ENCODE measurements at places on chromosomes 11 and 22.

DNA sequence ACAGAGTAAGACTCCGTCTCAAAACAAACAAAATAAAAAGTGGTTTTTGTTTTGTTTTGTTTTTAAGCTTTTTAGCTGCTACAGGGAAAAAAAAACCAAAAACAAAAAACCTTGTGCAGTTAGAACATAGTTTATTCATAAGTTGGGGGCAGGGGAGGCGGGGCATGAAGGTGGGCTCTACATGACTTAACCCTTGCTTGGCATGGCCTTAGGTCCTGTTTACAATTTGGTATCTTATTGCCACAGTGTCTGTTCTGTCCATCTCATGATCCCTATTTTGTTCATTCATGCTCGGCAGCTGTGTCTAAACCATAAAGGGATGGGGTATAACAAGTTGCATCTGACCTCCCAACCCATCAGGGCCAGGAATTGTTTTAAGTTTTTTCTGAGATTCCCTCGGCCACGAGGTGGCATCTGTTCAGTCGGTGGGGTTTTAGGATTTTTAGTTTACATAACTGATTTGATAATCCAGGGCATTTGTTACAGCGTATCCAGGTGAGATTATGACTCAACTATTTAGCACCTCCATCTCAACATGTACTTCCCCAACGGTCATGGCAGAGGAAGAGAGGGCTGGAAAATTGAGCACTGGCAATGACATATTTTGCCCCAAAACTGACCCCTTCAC lies 6.9 kb downstream of the AP5B1 start:
- no peak for DNase-seq

GRCh38 chr22:24376586-24376985 lies 50.8 kb upstream of the ADORA2A start:
- no peak for DNase-seq

DNA sequence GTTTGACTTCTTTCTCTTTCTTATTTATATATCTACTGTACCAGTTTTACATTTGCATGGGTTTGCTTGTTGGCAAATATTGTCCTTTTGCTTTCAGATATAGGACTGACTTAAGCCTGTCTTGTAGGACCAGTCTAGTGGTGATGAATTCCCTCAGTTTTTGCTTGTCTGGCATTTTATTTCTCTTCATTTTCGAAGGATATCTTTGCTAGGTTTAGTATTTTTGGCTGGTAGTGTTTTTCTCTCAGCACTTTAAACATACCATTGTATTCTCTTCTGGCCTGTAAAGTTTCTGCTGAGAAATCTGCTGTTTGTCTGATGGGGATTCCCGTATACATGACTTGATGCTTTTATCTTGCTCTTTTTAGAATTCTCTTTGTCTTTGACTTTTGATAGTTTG lies 14.2 kb upstream of the ZBED5 start:
- DNase-seq = no peak

DNA sequence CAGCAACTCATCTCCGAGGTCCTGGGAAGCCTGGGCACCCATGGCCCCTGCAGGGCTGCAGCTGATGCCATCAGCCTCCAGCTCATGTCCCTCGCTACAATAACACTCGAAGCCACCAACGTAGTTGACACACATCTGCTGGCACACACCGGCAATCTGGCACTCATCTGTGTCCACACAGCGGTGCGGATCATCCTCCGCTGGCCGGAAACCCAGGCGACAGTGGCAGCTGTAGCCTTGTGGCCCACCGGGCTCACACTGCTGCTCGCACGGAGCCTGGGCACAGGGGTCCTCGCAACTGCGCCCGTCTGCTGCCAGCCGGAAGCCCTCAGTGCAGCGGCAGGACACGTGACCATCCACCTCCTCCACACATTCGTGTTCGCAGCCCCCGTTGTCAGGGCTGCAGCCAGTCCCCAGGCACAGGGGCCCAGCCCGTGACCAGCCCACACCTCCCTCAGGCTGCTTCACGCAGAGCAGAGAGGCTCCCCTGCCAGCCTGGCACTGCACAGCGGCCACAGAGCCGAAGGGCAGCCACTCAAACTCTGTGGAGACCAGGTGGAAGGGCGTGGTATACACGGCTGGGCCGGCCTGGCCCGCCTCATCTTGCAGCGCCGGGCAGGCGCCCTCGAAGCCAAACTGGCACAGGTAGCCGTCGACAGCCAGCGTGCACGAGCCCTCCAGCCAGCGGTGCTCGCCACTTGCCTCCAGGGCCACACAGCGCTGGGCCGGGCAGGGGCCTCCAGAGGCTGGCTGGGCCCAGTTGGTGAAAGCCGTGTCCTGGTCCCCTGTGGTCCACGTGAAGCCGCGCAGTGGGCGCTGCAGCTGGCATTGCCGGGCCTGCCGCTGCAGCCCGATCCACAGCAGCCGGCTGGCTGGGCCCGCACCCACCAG lies 678 bp downstream of the CD248 start:
- DNase-seq = no peak

DNA sequence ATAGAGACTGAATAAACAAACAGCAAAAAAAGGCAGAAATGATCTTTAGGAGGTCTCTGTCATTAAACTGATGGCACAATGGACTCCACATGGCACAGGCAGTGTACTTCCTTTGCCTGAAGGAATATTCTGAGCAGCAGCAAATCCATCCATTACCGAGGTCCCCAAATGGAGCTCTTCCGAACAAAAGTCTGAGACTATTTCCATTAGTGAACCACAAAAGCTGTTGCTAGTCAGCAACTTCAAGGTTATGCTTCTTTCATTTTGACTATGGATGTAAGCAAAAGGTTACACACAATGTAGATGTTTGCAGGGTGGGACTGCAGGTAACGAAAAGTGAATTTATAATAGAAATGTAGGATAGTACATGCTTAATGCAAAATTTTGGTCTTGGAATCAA lies 14.5 kb downstream of the NARS2 start:
- DNase-seq = no peak

- no peak for DNase-seq
Measured at GRCh38 chr11:86058360-86058759, 10.5 kb downstream of the PICALM start.

DNA sequence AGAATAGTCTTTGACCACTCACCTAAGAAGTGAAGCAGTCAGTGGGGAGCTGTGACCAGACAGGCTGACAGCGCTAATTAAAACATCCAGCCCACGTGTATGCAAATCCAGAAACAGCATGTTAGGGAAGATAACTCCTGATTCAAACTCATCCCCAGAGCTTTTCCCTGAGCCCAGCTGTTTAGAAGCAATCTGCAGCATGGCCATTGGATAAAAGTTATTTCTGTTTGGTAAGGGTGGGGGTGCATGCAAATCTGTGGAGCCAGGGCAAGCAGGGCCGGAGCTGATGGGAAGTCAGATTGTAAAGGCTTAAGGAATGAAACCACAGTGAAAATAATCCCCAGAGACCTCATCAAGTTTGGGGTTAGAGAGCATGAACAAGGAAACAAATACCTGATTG lies 247.9 kb upstream of the KIRREL3 start:
- DNase-seq = no peak

DNA sequence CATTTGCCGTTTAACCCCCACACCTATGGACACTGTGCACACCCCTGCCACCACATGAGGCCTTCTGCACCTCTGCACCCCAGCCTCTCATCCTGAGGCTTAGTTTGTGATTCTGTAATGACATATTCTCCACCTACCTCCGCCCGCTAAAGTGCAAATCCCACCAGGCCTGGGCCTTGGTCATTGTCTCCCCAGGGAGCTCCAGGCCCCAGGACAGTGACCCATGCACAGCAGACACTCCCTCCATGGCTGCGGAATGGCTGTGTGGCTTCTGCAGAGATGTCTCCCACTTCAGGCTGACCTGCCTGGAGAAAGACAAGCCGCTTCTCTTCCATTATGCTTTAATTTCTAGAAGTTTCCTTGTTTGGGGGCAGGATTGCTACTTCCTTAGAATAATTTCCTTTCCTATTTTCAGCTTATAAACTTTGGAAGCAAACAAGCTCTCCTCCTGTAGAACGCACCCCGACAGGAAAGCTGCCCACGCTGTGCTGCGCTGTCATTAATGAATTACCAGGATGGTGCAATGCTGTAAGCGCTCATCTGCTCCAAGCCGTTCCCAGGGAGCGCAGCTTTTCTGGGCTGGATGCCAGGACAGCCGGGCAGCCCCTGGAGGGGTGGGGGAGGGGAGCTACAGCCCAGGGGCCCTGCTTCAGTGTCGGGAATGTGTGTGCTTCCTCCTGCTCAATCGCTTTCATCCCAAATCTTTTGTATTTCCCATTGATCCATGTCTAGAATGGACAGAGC lies 618.0 kb downstream of the BRD1 start:
- no peak for DNase-seq

DNA sequence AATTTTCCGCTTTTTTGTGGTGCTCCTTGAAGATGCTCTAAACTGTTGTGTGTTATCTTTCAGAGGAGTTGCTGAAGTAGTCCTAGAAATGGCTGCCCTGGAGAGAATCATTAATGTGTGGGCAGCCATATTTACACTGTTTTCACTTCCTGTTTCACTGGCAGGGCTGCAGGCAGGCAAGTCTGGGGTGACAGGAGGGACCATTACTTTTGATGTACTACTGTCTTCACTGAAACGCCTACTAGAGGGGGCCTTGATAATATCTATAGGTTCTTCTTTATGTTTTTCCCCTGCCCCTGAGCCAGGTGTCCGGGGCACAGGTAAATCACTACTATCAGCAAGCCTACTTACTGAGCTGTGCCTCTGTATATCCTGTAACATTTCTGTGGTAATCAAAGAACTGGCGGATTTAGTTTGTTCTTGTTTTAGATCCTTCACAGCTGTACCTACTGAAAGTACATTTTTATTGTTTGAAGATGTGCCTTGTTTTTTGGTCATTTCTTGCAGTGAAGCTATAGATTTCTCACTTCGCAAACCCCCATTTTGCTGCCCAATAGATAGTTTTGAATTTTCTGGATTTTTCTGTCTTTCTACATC lies 39.7 kb downstream of the ACAT1 start:
- no peak for DNase-seq

DNA sequence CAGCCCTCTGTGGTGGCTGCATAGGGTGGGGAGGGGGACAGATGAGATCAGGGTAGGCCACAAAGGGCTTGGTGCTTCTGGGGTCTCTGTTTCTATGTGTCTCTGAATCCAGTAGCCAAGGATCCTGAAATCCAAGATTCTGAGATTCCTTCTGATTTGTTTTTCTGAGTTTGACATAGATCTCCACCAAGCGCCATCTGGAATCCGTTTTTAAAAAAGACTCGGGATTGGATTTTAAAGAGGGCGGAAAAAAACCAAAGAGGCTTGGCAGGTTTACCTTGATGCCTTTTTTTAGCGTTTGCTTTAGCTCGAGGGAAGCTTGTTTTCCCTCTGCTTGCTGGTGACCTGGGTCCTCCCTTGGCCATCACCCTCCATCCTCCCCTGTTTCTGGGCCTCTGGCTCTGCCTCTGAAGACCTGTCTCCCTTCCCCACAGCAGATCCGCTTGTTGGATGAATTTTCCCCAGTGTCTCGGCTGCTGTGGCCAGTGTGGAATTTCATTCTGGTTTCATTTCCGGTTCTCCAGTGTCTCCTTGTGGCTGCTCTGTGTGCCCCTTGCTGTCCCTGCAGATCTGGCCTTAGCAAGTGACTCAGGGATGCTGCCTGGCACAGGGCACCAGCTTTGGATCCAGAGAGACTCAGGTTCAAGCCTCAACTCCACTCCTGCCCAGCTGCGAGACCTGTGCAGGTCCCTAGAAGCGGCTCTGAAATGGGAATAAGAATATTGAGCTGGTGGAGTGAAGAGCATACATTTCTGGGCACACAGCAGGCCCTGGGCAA lies 15.1 kb downstream of the SYNGR1 start:
- no peak for DNase-seq

DNA sequence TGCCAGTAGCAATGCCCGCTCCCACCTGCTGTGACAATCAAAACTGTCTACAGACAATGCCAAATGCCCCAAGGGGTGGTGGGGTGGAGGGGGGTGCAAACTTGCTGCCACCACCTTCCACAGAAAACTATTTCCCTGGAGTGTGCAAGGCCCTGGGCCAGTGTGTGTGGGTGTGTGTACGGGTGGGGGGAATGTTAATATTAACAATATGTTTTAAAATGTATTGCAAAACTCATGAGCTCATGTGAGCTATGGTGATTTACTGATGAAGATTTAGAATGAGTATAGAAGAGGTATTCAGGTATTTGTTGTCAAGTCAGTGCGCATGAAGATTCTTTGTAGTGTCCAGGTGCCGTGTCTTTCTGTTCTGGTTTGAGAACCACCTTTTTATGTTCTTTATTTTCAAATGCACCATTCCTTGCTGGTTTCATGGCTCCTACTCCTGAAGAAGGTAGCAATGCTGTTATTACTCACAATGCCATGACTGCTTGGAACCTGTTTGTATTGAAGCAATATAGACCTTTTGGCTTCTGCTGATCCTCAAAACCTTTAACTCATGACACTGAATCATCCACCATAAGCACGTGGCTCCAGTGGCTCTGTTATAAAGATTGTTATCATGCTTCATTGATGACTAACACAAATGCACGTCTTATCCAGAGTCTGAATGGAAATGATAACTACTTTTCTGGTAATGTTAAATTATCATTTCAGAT lies 29.9 kb upstream of the AQP11 start:
- DNase-seq = no peak

- DNase-seq = no peak
Measured at GRCh38 chr11:61954851-61955421, 4.8 kb downstream of the BEST1 start.

GRCh38 chr11:790721-791564 lies 1.1 kb upstream of the CEND1 start:
- DNase-seq = no peak

- no peak for DNase-seq
Measured at GRCh38 chr22:47050401-47051051, 288.1 kb downstream of the TBC1D22A start.

DNA sequence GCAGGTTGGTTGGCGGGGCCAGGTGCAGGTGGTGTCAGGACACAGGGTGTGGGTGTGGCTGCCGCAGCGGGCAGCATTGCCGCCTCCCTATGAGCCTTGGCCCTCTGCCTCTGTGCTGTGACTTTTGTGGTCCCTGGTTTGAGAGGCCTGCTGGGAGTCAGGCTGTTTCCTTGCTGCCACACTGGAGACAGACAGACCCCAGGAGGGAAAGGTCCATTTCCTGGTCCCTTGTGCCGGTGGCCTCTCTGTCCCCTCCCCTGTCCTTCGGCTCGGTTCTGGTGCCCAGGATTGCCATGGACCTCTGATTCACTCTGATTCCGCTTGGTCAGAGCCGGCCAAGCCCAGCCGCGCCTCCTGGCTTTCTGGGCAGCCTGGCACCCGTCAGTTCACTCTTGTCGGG lies 196.9 kb downstream of the TBC1D22A start:
- no peak for DNase-seq

GRCh38 chr11:729492-730074 lies 17.7 kb upstream of the TALDO1 start:
- no peak for DNase-seq

DNA sequence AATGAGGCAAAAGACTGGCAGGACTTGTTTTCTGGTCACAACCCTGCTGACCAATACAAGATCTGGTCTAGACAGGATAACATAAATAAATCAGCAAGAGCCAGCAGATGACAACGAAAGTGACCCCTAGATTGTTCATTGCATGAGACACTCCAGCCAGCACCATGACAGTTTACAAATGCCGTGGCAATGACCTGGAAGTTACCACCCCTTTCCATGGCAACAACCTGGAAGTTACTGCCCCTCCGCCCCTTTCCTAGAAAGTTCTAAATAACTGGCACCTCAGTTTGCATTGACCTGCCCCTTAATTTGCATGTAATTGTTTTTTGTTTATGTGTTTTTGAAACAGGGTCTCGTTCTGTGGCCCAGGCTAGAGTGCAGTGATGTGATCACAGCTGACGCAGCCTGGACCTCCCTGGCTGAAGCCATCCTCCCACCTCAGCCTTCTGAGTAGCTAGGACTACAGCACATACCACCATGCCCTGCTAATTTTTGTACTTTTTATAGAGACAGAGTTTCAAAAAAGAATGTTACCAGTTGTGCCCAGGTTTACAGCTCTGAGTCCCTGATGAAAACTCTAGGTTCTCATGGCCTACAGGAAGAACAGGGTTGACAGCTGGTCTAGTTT lies 38.1 kb upstream of the WT1 start:
- no peak for DNase-seq
